Inflammatory macrophage treated with lipopolysaccharide for 4 hours (primary cell): ENCODE measurements at places on chromosomes 3 and 15.
A peak's percentile ranks its signal among the peaks of the same experiment; 100 is the strongest.

- DNase-seq, result no peak
Measured at GRCh38 chr3:144394032-144394431, 422.4 kb downstream of the DIPK2A start.

- peak; percentile 44 for DNase-seq
Measured at GRCh38 chr3:98540346-98540745, 8.6 kb downstream of the GPR15 start.

- DNase-seq, result no peak
Measured at GRCh38 chr3:127536830-127537812, 53.4 kb downstream of the TPRA1 start.

DNA sequence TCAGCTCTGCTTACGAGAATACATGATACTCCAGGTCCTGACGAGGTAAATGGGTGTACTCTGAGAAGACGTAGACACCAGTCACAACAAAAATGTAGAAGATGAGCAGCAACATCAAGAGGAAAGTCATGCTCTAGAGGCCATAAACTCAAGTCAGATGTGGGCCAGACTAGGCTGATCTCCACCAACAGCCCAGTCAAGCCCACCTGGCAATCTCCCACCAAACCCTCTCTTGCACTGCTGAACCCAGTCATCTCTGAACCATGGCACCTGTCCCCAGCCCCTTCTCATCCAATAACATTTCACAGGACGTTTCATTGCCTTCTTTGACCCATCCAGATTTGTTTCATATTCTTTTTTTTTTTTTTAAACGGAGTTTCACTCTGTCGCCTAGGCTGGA, 10.8 kb upstream of the PDIA3 start:
- no peak for DNase-seq

DNA sequence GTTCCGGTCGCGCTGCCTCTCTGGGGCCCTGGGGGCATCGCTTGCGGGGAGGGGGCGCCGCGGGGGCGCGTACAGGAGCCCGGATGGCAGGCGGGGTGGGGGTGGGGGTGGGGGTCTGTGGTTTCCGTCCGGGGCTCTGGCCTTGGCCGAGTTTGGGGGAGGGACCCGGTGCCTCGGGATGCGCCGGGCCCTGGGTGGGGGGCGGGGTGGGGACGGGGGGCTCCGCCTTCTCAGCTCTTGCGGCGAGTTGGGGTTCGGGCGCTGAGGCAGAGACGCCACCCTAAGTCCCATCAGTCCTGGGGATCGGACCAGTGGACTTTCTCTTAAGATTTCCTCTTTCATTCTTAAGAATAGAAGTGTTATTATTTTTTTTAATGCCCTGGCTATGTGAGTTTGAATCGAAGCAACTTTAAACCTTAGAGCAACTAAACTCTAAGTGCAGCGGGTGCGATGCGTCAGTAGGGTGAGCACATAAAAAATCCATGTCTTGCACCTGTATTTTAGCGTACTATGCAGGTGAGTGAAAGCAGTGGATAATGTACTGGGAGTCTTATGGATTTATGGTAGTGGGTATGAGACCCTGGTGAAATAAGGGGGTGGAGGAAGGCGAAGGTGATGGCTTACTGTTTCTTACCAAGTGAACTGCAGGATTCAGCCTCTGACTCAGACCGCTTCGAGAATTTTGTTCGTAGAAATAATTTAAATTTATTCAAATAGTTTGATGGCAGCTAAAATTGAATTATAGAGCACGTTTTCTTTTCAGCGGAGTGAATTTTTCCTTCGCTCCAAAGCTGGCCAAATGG, 762 bp downstream of the CTNNB1 start:
- peak; percentile 42 for DNase-seq

DNA sequence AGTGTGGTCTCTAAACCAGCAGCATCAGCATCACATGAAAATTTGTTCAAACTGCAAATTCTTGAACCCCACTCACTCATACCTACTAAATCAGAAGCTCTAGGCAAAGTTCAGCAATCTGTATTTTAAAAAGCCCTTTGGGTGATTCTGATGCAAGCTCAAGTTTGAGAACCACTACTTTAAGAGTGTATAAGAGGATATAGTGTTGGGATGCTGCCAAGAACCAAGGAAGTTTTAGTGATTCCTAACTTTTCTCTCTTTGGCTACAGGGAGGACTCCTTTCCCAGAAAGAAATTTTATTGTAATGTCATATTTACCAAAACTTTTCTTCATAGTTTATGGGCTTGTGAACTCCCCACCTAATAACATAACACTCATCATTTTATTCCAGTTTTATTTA, 422.2 kb downstream of the TBC1D5 start:
- no peak for DNase-seq

- DNase-seq, result peak; percentile 98
Measured at GRCh38 chr15:45279024-45279698, 27.1 kb downstream of the SLC28A2 start.

DNA sequence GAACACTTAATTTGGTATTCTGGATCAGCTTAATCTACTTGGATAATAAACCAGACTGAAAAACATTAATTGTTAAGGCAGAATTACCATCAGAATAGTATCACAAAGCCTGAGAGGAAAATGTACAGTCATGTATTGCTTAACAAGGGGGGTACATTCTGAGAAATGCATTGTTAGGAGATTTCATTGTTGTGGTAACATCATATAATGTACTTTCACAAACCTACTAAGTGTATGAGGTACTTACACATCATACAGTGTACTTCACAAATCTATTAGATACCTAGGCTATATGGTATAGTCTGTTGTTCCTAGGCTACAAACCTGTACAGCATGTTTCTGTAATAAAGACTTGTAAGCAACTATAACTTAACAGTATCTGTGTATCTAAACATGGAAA, 68.2 kb downstream of the NBEAL2 start:
- DNase-seq, result no peak

GRCh38 chr3:185796431-185797107, 28.3 kb downstream of the IGF2BP2 start:
- no peak for DNase-seq

GRCh38 chr15:64001148-64001547, 45.1 kb downstream of the DAPK2 start:
- peak; percentile 46 for DNase-seq

GRCh38 chr3:85591451-85591850, 632.7 kb downstream of the CADM2 start:
- DNase-seq, result no peak

- DNase-seq, result no peak
Measured at GRCh38 chr3:119340014-119340413, 45.8 kb downstream of the ARHGAP31 start.

GRCh38 chr15:27545494-27546255, 553.4 kb downstream of the OCA2 start:
- DNase-seq, result no peak

DNA sequence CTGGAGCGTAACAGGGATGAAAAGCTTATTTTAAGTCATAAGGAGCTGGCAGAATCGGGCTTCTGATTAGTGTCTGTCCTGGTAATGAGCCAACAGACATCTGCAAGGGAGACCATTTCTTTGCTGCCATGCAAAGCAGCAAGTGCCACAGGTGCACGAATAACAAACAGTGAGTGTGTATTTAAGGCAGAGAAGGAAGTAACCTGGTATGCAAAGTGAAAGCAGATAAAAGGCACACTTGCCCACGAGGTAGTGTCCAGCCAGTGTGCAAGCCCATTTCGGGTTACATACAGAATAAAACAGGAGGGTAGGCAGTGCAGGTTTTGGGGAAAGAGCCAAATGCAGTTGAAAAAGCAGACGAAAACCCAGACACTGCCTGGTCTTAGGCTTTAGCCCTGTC, 1153.7 kb downstream of the SI start:
- no peak for DNase-seq

GRCh38 chr3:15693355-15693754, 91.8 kb downstream of the BTD start:
- DNase-seq, result no peak

DNA sequence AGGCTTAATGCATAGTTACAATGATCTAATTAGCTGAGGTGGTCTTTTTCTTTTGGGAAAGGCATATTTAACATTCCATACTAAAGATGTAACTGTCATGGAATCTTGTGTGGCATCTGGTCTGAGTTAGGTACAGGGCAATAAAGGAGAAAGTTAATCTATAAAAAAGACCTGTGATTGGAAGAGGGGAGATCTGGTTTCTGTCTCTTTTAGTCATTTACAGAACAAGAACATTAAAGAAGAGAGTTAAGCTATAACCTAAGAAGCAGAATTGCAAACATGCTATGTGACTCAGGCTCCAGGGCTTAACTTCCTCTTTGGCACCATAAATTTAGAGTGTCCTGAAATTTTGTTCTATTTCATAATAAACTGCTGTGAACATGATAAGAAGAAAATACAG, 47.2 kb upstream of the MME start:
- DNase-seq, result peak; percentile 84

GRCh38 chr3:144564011-144564410, 592.4 kb downstream of the DIPK2A start:
- DNase-seq, result no peak

- DNase-seq, result no peak
Measured at GRCh38 chr3:174197416-174197815, 661.7 kb upstream of the NAALADL2 start.

DNA sequence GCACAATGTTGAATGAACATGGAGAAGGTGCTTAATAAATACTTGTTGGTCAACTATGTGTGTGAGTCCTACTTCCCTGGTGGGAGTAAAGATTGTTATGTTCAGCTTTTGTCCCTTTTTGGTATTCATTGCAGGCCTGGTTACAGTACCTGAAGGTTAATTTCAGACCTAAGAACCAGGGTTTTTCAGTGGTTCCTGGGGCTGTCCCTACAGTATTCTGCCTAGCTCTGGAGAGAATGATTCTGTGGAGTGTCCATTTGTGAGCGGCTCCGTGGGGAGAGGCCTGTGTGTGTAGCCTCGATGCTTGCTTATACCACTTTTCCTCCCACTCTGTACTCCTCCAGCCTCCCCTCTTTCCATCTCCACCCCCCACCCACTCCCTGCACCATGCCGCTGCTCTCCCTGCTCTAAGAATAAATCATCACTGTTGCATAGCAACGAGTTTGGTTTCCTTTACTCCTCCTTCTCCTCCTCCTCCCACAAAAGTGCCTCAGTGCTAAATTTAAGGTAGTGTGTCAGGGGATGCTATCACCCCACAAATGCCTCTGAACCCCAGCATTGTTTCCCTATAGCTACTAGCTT, 150.6 kb upstream of the ROPN1 start:
- no peak for DNase-seq

GRCh38 chr3:100354850-100355249, 20.3 kb downstream of the NIT2 start:
- DNase-seq, result no peak

DNA sequence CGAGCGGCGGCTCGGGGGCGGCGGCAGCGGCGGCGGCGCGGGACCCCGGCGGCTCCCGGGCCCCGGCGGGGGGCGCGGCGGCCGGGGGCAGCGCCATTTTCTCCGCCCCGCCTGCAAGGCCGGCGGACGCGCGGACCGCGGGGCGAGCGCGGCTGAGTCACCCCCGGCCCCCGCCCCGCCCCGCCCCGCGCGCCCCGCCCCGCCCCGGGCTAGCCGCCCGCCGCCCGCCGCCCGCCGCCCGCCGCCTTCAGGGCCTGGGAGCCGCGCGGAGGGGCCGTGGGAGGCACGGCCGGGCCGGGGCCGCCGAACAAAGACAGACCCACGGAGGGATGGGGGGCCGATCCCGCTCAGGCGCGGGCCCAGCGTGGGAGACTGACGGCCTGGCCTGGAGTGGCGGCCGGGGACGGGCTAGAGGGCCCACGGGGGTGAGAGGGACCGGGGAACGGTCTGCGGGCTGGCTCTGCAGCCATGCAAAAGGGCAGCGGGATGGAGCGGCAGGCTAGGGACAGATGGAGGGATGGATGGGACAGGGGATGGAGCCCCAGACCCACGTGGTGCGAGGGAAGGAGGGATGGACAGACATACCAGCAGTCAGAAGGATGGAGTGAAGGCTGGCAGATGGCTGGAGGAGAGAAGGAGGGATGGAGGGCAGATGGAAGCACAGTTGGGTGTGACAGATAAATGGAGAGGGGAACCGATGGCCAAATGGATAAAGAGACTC, at the start of gene EIF4E3:
Gene EIF4E3, minus strand, starts transcription at position 132 of the 721 bp plus-strand sequence. Its CDS starts 35 bp downstream, at position 97.
- peak; percentile 56 for DNase-seq

GRCh38 chr3:99393961-99394360, 244.4 kb upstream of the COL8A1 start:
- no peak for DNase-seq

DNA sequence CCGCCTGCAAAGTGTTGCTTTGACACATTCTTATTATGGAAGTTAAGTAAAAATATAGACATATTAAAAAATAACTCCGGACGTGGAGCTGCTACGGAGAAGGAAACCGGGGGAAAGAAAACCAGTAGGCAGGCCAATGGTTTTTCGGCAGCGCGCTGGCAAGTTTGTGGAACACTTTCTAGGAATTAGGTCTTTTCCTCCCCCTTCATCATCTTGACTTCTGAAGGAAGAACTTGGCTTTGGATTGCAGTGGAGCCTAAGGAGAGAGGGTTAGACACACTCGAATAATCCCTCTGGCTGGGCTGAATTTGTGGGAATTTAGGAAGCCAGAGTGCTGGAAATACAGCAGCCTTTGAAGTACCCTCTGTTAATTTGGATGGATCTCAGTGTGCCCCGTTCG, 317 bp downstream of the ROBO2 start:
- DNase-seq, result no peak

GRCh38 chr3:185582871-185583270, 3.2 kb upstream of the SENP2 start:
- no peak for DNase-seq

GRCh38 chr15:98734466-98735199, 86.3 kb downstream of the IGF1R start:
- DNase-seq, result peak; percentile 49

DNA sequence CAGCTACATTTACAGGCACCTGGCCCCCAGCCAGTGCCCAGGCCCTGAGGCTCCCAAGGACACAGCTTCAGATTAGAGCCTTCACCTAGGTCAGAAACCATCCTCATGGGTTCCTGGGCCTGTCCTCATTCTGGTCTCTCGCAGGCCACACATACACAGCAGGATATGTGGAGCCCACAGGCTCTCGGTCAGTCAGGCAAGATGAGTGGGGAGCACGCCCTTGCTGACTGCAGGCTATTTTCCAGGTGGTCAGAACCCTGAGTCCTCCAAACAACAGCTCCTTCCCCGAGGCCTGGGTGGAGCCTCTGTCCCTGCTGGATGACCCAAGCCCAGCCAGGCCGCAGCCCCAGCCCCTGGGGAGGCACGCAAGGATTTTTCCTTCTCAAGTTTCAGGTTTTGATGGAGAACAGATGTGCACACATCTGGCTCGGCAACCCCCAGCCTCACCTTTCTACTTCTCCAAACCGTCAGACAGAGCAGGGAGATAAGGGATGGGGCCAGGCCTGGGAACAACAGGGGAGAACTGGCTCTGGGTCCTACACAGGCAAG, 1.6 kb downstream of the STRA6 start:
- DNase-seq, result no peak

- DNase-seq, result no peak
Measured at GRCh38 chr15:99446565-99447496, 119.0 kb upstream of the MEF2A start.

DNA sequence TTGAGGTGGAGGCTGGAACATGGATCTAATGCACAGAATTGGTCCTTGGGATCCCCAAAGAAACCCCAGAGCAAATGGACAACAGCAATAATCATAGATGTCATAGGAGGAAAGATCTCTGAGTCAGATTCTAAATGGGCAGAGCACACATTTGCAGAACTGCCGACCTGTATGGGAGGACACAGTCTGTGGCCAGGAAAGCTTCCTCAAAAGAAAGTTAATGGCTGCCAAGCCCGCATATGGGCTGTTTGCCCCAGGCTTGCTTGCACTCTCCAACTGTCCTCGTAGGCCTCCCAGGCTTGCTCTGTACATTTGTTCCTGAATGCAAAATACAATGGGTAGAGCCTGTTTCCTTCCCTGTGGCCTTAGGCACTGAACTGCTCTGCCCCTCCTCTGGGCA, 102.0 kb upstream of the PLXNA1 start:
- peak; percentile 8 for DNase-seq
